BE2C (cell line): ENCODE measurements at places on chromosomes 6 and 20.

DNA sequence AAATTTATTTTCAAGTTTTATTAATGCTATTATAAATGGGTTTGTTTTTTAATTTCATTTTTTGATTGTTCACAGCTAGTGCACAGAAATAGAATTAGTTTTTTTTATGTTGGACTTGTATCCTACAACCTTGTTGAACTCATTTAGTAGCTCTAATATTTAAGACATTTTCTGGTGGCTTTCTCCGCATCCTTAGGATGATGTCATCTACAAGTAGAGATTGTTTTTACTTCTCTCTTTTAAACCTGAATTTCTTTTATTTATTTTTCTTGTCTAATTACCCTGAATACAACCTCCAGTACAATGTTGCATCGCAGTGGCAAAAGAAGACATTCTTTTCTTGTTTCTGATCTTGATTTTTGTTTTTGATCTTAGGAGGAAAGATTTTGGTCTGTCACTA is 142.6 kb upstream of the PRDM1 start:
- DNase-seq: no peak

GRCh38 chr20:45701104-45701503 is 734 bp upstream of the WFDC13 start:
- no peak for DNase-seq

DNA sequence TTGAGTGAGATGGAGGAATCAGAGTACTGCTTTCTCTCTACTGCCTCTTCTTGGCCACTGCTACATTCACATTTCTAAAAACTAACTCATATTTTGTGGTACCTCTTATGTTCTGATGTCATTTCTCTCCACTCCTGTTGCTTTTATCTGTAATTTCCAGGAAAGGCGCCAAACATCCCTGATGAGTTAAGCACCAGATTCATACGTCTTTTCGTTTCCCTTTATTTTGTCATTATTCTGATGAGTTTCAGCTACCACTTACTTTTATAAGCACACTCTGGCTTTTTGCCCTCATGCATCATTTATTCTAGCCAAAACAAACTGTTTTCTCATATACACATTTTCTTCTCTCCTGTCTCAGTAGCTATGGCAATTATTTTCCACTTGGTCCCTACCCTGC is 680.0 kb downstream of the RNF144B start:
- DNase-seq: no peak

- DNase-seq: no peak
These were observed 25.7 kb downstream of the OVOL2 start for GRCh38 chr20:18031888-18032509.

GRCh38 chr6:30829033-30829432 is 55.3 kb upstream of the DDR1 start:
- DNase-seq: no peak

GRCh38 chr6:92380803-92381601 is 1038.4 kb downstream of the EPHA7 start:
- no peak for DNase-seq

DNA sequence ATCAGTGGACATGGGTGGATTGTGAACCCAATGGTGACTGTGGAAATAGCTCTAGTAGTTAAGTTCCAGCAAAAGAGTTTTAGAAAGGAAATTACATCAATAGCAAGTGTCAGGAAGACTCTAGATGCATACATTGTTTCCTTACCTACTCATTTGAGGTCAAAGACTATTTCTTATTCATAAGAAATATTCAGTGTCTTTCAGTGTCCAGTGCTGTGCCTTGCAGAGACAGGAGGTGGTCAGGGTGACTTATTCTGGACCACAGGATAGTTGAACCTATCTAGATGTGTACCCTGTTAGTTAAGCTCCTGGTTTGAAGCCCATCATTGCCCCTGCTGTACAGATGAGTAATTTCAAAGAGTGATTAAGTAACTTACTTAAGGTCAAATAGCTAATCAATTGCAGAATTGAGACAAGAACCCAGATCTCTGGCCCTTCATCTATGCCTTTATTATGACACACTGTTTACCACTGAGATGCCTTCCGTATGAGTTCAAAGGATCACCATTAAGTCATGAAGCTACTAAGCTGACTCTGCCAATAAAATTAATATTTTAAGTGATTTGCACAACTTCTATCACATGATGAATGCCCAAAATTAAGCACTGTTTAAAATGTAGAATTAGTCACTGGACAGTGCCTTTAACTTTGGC is 136.1 kb downstream of the PDSS2 start:
- DNase-seq: no peak

GRCh38 chr6:13916230-13916944 is 8.4 kb upstream of the RNF182 start:
- DNase-seq: no peak
